ENCODE measurements at places on chromosomes 3 and 15. TPM values are rescaled to one million over a fixed set of nuclear protein-coding genes. Genes with fewer than 3 reads are reported as not detected.
A peak's percentile ranks its signal among the peaks of the same experiment; 100 is the strongest.

- peak; percentile 29 for DNase-seq
These were observed 187.1 kb downstream of the C3orf38 start for GRCh38 chr3:88336894-88337293.

- no peak for DNase-seq
These were observed 5.2 kb downstream of the KBTBD13 start for GRCh38 chr15:65081758-65082157.

GRCh38 chr3:54882129-54882833, 45.6 kb downstream of the LRTM1 start:
- peak; percentile 91 for DNase-seq

DNA sequence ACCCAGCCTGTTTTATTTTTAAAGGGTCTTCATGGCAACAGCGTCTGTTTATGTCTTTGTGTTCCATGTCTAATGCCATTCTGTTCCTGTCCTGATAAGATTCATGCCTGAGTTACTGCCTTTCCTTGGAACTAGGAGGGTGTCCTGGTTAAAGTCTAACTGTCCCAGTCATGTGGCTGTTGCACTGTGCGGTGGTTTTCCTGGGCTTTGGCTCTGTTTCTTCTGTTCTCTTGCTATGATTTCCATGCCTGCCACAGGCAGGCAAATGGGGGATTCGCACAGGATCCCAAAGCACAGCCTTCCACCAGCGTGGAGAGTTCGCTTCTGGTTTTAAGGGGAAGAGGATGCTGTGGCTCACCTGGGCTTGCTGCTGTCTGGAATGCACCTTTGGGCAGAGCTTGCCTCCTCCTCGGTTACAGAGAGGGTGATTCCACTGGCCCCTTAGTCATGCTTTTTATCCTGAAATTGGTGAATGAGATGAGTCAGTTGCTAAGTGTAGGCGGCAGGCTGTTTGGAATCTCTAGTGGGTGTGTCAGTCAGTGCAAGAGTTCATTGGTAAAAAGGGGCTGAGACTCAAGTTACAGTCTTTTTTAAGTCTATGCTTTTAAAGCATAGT, 86.8 kb downstream of the CCK start:
- DNase-seq, result peak; percentile 95

GRCh38 chr15:38531509-38531908, 33.1 kb downstream of the RASGRP1 start:
- peak; percentile 72 for DNase-seq

DNA sequence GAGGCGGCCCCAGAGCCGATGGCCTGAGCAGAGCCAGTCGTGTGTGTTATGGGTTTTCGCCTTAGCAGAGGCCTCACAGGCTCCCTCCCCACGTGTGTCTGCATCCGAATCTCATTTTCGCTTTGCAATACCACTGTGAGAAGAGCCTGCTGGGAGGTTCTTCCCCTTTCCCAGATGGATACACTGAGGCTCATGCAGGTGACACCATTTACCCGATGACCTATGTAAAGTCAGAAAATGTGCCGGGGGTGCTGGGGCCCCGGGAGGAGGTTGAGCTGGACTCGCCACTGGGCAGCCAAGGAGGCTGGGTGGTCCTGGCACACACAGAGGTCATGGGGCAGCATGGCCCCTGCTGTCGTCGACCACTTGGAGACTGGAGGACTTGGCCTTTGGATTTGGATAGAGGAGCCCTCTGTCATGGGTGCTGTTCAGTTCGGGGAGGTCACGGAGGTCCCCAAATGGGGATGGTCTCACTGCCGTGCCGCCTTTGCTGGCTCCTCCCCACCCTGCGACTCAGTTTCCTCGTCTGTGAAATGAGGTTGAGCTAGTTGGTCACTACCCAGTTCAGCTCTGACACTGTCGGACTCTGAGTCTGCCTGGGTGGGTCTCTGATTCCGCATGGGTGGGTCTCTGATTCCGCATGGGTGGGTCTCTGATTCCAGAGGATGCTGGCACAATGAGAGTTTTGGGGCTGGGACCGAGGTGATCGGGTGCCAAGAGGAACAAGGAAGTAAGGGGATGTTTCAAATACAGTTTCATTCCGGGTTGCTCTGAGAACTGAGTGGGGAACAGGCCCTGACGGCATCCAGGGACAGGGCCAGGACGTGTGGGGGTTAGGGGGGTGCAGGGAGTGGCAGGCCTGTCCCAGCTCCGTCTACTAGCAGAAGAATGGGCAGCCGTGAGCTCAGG, 23.2 kb upstream of the MUC4 start:
- no peak for DNase-seq

- DNase-seq, result no peak
These were observed 15.5 kb upstream of the SRP14 start for GRCh38 chr15:40054605-40054854.

GRCh38 chr15:83276661-83277060, 7.8 kb downstream of the BNC1 start:
- DNase-seq, result no peak

DNA sequence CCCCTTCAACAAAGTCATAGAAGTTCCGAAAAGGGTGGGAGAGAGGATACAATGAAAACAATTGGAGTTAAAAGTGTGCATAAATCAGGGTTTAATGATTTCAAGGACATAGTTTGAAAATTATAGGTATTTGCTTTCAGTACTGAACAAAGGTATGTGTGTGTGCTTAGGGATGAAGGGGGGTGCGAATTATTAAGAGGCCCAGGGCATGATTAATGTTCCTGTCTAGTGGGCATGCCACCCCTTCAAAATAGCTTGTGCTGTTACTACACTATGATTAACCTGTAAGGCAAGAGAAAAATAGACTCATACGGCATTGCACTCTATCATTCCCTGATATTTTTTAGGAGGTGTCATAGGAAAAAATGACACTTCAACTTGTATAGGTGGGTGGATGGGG, 731.6 kb downstream of the NAALADL2 start:
- DNase-seq, result no peak

DNA sequence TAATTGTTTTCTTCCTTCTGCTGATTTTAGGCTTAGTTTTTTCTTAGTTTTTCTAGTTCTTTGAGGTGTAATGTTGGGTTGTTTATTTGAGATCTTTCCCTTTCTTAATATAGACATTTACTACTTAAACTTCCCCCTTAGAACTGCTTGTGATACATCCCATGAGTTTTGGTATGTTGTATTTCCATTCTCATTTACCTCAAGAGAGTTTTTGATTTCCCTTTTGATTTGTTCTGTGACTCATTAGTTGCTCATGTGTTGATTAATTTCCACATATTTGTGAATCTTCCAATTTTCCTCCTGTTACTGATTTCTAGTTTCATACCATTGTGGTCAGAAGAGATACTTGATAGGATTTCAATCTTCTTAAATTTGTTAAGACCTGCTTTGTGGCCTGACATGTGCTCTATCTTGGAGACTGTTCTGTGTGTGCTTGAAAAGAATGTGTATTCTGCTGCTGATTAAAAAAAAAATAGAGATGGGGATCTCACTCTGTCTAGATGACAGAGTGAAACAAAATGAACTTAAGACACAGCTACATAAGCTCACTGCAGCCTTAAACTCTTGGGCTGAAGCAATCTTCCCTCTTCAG, 22.3 kb downstream of the GRM2 start:
- peak; percentile 50 for DNase-seq

DNA sequence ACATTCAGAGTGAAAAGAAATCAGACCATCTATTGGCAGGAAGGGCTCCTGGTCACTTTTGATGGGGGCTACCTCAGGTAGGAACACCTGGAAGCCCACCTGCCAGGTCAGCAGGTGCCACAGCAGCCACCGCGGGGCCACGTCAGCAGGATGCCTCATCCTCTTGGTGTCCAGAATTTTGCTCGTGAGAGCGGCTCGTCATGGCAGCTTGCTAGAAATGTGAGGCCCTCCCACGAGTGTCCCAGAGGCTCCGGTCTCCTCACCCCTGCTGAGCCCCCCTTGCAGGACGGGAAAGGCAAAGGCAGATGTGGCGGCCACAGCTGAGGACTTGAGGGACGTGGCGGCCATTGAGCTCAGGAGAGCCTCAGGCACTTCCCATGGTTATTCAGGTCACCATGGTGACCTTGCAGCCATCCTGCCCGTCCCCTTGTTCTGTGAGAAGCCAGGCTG, 129.4 kb downstream of the LRRK1 start:
- DNase-seq, result no peak

OR4F6 gene
- not detected for total RNA-seq

HRG gene
- not detected for total RNA-seq

GOLGA8O gene
- not detected for total RNA-seq

CFAP92 gene
- 0.28 TPM for total RNA-seq

ANP32A gene
- total RNA-seq, result 145 TPM

GPR149 gene
- total RNA-seq, result not detected

OR5K4 gene
- total RNA-seq, result not detected

RASGRP1 gene
- total RNA-seq, result not detected
